ENCODE measurements at places on chromosomes 16 and 17.

DNA sequence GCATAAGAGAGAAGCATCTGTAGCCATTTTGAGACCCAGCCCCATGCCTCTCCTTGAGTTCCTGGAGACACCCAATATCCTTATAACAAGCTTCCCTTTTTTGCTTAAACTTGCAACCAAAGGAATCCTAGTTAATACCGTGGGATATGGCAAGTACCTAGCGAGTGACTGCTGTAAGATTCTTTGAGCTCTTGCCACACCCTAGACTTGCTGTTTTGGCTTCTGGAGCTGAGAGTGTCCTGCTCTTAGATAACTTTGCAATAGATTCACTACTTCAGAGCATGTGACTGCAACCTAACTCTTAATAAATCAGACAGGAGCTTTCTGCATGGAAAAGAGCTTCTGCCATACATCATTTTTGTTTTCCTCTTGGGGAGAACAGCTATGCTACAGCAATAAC is 58.3 kb downstream of the AKAP1 start:
- DNase-seq, result no peak

DNA sequence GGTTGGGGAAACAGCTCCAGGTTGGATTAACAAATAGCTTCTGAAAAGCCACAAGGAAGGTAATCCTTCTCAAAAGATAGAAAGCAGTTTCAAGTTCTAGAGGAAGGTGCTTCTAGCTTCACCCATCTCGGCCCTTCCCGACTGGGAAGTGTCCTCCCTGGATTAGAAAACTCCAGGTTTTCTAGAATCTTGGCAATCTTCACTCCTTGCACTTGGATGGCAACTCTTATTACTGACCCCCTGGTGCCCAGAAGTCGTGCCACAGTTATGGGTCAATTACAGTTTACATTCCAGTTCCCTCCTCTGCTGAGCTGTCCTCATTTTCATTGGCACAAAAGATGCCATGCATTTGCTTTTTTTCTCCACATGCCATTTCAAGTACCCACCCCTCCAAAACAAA is 65.6 kb downstream of the SMG6 start:
- DNase-seq, result no peak

GRCh38 chr17:5330981-5331380 is 48.9 kb downstream of the RABEP1 start:
- no peak for DNase-seq

DNA sequence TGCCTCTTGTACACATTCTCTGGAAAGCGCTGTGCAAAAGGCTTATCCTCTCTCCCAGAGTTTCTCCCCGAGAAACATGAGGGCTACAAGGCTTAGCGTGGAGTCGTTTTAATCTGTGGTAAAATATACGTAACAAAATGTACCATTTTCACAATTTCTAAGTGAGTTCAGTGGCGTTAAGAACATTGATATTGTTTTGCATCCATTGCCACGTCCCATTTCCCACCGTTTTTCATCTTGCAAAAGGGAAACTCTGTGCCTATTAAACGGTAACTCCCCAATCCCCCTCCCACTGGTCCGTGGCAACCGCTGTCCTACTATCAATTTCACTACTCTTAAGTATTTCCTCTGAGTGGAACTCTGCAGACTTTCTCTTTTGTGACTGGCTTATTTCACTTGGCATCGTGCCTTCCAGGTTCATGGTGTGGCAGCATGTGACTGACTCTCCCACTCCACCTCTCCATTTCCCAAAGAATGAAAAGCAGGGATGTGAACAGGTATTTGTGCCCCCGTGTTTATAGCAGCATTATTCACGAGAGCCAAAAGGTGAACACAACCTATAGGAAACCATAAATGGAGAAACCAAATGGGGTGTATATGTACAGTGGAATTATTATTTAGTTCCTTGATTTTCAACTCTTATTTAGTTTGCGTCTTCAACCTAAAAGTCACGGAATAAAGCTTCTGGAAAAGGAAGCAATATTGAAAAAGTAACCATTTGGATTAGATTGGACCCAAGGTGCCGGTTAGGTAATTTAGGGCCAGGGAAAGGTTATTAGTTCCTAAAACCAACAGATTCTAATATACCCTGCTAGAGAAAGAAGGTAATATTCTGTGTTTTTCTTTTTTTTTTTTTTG is 1.1 kb upstream of the USP32 start:
- peak; percentile 26 for DNase-seq

GRCh38 chr16:30040221-30040620 is 9.2 kb upstream of the TLCD3B start:
- no peak for DNase-seq

- peak; percentile 47 for DNase-seq
These were observed 14.4 kb downstream of the ZNF232 start for GRCh38 chr17:5097101-5097834.

- no peak for DNase-seq
These were observed 229.6 kb downstream of the PARN start for GRCh38 chr16:14400285-14400977.

- DNase-seq, result no peak
These were observed 393.2 kb downstream of the PMP22 start for GRCh38 chr17:14871921-14872320.

- no peak for DNase-seq
These were observed 8.5 kb downstream of the TRPV1 start for GRCh38 chr17:3600529-3601205.

- DNase-seq, result no peak
These were observed 968 bp upstream of the PRKAR1A start for GRCh38 chr17:68511254-68511670.

DNA sequence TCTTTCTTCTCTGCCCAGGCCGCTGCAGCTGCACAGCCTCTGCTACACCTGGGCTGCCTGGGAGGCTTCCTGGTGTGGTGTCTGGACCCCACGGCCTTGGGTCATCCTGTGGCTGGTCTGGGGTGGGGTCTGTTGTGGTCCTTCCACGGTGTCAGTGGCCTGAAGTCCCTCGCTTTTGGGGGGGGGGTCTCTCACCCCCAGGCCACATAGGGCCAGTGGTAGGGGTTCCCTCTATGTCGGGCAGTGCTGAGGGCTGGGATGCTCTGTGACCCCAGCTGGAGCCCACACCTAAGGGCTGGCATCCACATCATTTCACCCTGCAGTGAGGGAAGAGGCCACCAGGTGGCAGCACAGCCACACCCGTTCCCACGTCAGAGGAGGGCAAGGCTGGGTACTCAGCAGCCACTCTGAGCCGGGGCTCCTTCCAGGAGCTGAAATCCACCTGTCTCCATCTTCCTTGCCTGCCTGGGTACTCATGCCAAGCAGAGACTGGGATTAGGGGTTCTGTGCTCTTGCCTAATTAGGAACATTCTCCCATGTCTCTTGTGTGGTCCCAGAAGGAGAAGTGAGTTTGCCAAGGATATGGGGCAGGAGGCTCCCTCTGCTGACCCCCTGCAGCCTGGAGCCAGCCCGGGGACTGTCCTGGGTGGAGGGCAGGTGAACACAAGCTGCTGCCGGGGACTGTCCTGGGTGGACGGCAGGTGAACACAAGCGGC is 13.0 kb downstream of the ENGASE start:
- peak; percentile 75 for DNase-seq

DNA sequence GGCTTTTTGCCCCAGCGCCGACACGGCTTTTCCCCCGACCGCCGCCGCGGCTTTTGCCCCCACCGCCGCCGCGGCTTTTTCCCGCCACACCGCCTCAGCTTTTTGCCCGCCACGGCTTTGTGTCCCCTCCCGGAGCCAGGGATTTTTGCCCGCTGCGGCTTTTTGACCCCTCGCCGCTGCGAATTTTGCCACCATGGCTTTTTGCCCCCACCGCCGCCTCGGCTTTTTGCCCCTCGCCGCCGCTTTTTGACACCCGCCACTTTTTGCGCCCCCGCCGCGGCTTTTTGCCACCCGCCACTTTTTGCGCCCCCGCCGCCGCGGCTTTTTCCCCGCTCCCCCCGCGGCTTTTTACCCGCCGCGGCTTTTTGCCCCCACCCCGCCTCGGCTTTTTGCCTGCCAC is 1342.5 kb downstream of the TP53TG3F start:
- DNase-seq, result no peak

- DNase-seq, result no peak
These were observed 9.2 kb upstream of the PRKCB start for GRCh38 chr16:23826528-23827045.

GRCh38 chr17:79529661-79530081 is 81.2 kb downstream of the RBFOX3 start:
- no peak for DNase-seq

- no peak for DNase-seq
These were observed 65.7 kb upstream of the BCAR1 start for GRCh38 chr16:75317101-75317522.

DNA sequence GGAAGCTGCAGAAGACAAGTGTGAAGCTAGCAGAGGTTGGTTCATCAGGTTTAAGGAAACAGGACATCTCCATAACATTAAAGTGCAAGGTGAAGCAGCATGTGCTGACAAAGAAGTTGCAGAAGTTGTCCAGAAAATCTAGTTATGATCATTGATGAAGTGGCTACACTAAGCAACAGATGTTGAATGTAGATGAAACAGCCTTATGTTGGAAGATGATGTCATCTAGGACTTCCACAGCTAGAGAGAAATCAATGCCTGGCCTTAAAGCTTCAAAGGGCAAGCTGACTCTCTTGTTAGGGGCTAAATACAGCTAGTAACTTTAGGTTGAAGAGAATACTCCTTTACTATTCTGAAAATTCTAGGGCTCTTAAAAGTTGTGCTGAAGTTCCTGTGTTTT is 340.2 kb upstream of the SOX9 start:
- no peak for DNase-seq

Data from stimulated activated CD4-positive, alpha-beta T cell treated with anti-CD3 and anti-CD28 coated beads, Interleukin-4, amount 100 ng/mL, for 4 hours (primary cell).